Activated naive CD4-positive, alpha-beta T cell treated with anti-CD3 and anti-CD28 coated beads, Interleukin-2, amount 50 U/mL, for 16 hours (primary cell): ENCODE measurements at places on chromosomes 7 and 10.

GRCh38 chr7:38310591-38311101, 37.2 kb upstream of the TARP start:
- no peak for DNase-seq

DNA sequence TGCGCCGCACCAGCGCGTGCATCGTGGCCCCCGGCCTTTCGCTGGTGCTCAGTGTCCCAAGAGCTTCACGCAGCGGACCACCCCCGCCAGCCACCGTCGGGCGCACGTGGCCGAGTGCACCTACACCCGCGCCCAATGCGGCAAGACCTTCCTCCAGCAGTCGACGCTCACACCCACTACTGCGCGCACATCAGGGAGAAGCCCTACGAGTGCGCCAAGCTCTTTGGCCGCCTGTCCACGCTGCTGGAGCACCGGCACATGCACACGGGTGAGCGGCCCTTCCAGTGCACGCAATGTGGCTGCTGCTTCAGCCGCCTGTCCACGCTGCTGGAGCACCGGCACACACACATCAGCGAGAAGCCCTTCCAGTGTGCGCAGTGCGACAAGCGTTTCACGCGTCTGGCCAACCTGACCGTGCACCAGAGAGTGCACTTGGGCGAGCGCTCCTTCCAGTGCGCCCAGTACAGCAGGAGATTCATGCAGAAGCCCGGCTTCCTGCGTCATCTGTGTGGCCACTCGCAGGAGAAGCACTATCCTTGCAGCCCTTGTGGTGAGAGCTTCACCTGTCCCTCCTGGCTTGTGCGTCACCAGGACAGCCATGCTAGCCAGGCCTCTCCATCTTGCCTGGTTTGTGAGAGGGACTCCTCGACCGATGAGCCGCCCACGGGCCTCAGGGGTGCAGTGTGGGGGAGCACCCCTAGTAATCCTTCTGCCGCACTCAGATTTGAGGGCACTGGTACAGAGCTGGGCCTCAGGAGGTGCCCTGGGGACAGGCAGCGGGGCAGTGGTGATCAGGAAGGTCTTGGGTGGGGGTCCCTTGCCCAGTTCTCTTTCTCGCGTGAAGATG, 32.9 kb downstream of the ZNF783 start:
- DNase-seq = no peak

- no peak for DNase-seq
Measured at GRCh38 chr7:115356139-115356746, 434.3 kb downstream of the MDFIC start.

GRCh38 chr7:1131471-1132265, 28.3 kb downstream of the ZFAND2A start:
- no peak for DNase-seq

- no peak for DNase-seq
Measured at GRCh38 chr7:141511676-141512396, 39.4 kb upstream of the AGK start.

- DNase-seq = no peak
Measured at GRCh38 chr7:37365405-37365804, 83.3 kb downstream of the ELMO1 start.

GRCh38 chr10:32182476-32182875, 126.3 kb upstream of the KIF5B start:
- DNase-seq = no peak

DNA sequence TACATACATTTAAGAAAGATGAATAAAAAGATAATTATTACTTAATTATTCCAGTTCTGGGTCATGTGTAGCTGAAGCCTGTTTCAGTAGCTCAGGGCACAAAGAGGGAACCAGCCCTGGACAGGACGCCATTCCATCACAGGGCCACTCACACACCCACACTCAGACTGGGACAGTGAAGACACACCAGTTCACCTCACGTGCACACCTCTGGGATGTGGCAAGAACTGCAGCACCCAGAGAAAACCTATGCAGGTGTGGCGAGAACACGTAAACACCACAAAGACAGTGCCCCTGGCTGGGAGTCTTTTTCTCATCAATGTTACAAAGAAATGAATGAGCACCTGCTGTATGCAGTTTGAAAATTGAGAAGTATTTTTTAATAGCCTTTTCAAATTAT, 1.6 kb upstream of the IDI1 start:
- peak; percentile 43 for DNase-seq

DNA sequence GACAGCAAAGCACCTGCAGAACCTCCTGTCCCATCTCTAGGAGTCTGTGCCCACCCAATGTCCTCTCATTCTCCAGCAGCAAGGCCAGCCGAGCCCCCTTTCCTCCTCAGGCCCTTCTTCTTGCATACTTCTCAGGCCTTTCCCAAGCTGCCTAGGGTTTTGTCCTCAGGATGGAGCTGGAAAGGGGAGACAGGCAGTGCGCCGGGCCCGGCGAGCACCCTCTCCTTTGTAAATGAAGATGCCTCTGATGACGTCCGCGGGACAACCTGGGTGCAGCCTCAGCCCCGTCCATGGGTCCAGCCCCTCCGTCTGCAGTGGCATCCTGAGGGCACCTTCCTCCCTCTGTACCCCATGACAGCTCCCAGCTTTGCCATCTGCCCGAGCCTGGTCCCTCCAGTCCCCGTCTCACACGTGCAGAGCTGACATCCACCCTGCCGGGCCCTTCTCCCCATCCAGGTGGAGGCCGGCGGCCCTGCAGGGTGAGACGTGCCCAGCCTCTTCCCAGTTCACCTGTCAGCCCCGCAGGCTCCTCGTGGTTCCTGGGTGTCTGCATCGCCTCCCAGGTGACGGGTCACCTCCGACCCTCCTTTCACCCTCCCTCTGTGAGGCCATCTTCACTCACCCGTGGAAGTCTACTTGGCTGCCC, 36.4 kb downstream of the JAKMIP3 start:
- DNase-seq = no peak

GRCh38 chr7:101457001-101457750, 94.5 kb downstream of the COL26A1 start:
- no peak for DNase-seq

- no peak for DNase-seq
Measured at GRCh38 chr7:93558705-93559614, 15.6 kb downstream of the CALCR start.

- DNase-seq = no peak
Measured at GRCh38 chr7:36637417-36637816, 86.9 kb downstream of the AOAH start.

DNA sequence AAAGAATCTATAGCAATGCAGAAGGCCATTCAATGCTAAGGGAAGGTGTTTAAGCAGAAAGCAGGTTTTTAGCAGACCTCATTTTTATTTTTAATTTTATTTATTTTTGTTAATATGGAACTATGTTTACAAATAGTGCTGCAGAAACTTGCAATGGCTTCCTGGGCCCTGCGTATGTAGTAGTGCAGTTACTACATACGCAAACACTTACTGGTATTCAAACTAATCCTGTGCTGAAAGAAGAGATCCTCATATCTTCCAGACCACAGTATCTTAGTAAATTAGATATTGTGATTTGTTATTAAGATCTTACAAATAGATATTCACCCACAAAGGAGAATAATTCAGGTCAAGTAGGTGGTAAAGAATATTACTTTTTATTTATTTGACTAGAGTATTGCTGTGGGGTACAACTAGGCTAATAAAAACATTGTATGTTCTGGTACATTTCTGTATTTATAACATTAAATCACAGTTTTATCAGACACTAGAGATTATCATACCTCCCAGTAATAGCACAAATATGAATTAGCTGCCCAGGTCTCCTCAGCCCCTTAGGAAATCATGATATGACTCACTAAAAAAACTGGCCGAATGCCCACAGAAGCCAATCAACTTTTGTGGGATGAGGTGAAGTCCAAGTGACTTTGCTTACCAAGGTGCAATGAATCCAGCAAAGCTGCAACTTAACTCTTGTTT, 57.6 kb downstream of the RNLS start:
- no peak for DNase-seq

DNA sequence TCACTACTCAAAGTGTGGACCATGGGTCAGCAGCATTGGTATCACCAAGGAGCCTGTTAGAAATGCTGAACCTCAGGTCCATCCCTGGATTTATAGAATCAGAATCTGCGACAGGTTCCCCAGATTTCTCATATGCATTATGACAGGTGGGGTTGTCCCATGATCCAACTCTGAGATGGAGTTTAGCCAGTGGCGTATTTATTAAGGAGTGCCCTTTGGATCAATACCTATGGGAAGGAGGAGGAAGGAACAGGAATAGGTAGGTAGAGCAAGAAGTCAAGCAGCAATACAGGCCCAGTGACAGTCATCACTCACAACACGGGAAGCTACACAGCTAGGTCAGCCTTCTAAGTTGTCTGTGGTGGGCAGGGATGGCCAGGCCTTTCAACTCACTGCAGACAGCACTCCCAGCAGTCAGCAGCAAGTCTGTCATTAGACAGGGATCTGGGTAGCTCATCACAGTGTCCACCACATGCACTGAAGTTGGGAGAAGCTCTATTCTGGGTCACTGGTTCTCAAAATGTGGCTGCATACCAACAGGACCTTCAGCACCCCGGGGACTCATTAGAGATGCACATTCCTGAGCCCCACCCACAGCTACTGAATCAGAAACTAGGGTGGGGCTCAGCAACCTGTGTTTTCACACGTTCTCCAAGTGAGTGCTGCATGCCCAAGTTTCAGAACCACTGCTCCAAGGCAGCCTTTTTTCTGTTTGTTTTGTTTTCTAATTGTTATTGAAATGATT, 532.3 kb upstream of the GALNT17 start:
- no peak for DNase-seq

DNA sequence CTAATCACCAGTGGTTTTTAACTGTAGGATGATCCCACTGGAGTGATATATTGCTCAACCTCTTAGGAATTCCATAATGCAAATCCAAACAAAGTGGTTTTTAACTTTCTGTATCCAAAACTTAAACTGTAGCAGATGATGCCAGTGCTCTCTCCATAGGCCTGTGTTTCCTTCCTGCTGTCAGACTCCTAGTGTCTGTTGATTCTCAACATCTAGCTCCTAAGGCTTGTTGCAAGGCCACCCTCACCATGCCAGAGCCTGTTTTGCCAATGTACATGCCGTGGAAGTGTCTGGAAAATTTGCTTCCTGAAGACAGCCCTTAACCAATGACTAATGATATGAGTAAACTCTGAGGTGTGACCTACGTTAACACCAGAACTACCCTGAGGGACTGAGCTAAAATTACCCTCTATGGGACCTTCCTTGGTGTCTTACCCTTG, 39.3 kb downstream of the C1GALT1 start:
- DNase-seq = no peak

DNA sequence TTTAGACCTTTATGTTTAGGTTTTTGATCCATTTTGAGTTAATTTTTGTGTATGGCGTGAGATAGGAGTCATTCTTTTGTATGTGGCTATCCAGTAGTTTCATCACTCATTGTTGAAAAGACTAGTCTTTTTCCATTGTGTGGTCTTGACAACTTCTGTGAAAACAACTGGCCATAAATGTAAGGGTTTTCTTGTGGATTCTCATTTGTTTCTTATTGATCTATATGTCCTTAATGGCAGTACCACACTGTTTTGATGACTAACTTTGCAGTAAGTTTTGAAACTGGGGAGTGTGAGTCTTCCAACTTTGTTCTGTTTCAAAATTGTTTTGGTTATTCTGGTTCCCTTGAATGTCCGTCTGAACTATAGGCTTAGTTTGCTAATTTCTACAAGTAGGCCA, 16.3 kb downstream of the SEPTIN7 start:
- DNase-seq = no peak

- no peak for DNase-seq
Measured at GRCh38 chr7:136053689-136054485, 76.7 kb upstream of the MTPN start.

DNA sequence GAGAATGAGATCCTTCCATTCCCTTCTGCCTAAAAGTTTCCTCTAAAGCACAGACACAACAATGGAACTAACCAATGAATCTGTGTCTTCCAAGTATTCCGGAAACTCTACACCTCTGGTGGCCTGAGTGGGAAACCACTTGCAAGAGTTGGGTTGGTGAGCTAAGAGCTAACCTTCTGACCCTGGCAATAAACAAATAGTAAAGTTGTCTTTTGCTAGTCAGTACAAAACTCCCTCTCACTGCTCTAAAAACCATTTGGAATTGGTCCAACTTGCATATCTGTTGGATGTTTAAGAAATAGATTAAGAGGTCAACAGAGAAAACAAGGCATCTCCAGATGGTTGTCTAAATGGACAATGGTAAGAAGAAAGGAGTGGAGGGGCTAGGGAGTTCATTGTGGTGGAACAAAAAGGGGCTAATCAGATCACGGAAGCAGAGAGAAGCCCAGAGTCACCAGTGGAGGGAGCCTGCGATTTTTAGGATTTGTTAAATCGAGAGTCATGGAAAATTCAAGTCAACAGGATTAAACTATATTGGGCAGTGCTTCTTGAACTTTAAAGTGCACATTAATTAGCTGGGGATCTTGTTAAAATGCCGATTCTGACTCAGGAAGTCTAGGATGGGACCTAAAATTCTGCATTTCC, 192.3 kb downstream of the EVX1 start:
- DNase-seq = no peak

DNA sequence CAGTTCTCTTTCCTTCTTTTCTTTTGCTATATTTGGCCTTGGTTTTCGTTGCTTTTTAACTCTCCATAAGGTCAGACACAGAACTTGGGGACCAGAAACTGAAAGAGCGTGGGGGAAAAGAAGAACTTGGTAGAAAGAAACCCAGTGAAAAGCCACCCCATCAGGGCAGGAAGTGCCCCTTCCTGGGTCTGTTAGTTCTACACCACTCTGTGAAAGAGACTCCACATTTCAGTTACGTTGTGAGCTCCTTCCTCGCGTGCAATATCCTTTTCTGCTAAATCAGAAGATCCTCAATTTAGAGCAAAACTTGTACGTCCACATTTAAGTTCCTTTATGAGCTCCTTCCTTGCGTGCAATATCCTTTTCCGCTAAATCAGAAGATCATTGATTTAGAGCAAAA, 220.6 kb upstream of the FOXK1 start:
- no peak for DNase-seq

- DNase-seq = no peak
Measured at GRCh38 chr7:116738378-116738777, 66.4 kb downstream of the MET start.

DNA sequence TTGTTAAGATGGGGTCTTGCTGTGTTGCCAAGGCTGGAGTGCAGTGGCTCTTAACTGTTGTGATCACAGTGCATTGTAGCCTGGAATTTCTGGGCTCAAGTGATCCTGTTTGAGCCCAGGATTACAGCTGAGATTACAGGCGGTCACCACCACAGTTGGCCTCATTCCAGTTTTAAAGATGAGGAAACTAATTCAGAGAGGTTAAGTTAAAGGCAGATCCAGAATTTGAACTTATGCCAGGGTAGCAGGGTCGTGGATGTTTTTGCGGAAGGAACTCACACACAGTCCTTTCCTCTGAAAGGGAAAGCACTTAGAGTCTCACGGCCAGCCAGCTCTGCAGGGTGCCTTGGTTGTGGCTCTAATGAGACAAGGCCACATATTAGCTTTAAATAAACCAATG, 84.7 kb downstream of the MMRN2 start:
- DNase-seq = no peak
